Caco-2 (cell line): ENCODE measurements at places on chromosomes 2 and 18. TPM values are rescaled to one million over a fixed set of nuclear protein-coding genes. Genes with fewer than 3 reads are reported as not detected.

The MRO gene
- 0.21 TPM in 1 of 2 replicates, not detected in the other for total RNA-seq

The EVA1A gene
- 0.25 and 0.53 TPM in 2 replicates for total RNA-seq

The KCNJ13 gene
- 0.23 and 0.59 TPM in 2 replicates for total RNA-seq

The FEV gene
- not detected in 2 replicates for total RNA-seq

The TXNDC2 gene
- not detected in 2 replicates for total RNA-seq

The CXCR1 gene
- not detected in 2 replicates for total RNA-seq

The TMEM163 gene
- total RNA-seq: 3.2 and 4.1 TPM in 2 replicates

The ARHGEF33 gene
- total RNA-seq: 0.26 TPM in 1 of 2 replicates, not detected in the other

The RTKN gene
- total RNA-seq: 123 and 139 TPM in 2 replicates

The TTC21B gene
- 13.5 and 14.2 TPM in 2 replicates for total RNA-seq

The SOX11 gene
- not detected in 2 replicates for total RNA-seq

The NTSR2 gene
- total RNA-seq: not detected in 2 replicates

The CD8B2 gene
- 0.09 and 0.14 TPM in 2 replicates for total RNA-seq

The RNU2-63P gene
- 18.6 and 19.4 TPM in 2 replicates for total RNA-seq

The PAIP2B gene
- total RNA-seq: 9.1 and 9.9 TPM in 2 replicates

The SLC25A12 gene
- 5.0 and 5.3 TPM in 2 replicates for total RNA-seq

The CDK5R2 gene
- 0.18 and 0.21 TPM in 2 replicates for total RNA-seq

The MEP1B gene
- total RNA-seq: not detected in 2 replicates

The AQP4 gene
- total RNA-seq: 0.27 and 0.46 TPM in 2 replicates

The CCDC74B gene
- 1.2 and 1.6 TPM in 2 replicates for total RNA-seq

The GALR1 gene
- total RNA-seq: not detected in 2 replicates

The OSBPL6 gene
- 1.0 and 1.5 TPM in 2 replicates for total RNA-seq

The CTDP1 gene
- total RNA-seq: 14.7 and 16.1 TPM in 2 replicates
